Forelimb muscle (tissue), 1 donor: ENCODE measurements at places on chromosomes 3 and 15. TPM values are rescaled to one million over a fixed set of nuclear protein-coding genes. Genes with fewer than 3 reads are reported as not detected.

CPA3 gene
- polyA plus RNA-seq = 1.3 TPM

ACP3 gene
- 0.65 TPM for polyA plus RNA-seq

PCOLCE2 gene
- polyA plus RNA-seq = 1.2 TPM

ZPLD1 gene
- not detected for polyA plus RNA-seq

ZNF654 gene
- 10.0 TPM for polyA plus RNA-seq

APH1B gene
- polyA plus RNA-seq = 11.5 TPM

LSMEM2 gene
- 41.6 TPM for polyA plus RNA-seq

ZNF774 gene
- polyA plus RNA-seq = 2.9 TPM

ZNF385D gene
- polyA plus RNA-seq = 26.2 TPM

DLEC1 gene
- polyA plus RNA-seq = 0.59 TPM

DZIP1L gene
- 6.9 TPM for polyA plus RNA-seq

FEZF2 gene
- polyA plus RNA-seq = not detected

DPPA4 gene
- polyA plus RNA-seq = 1.1 TPM

FAM43A gene
- polyA plus RNA-seq = 15.0 TPM

SLC51A gene
- 9.9 TPM for polyA plus RNA-seq

PPP1R2 gene
- 37.3 TPM for polyA plus RNA-seq

CISH gene
- polyA plus RNA-seq = 12.0 TPM

KCNAB1 gene
- 4.3 TPM for polyA plus RNA-seq

GOLGA8T gene
- not detected for polyA plus RNA-seq

CCDC13 gene
- 0.67 TPM for polyA plus RNA-seq

CYP8B1 gene
- 0.09 TPM for polyA plus RNA-seq

REC114 gene
- polyA plus RNA-seq = not detected

CHSY1 gene
- 27.9 TPM for polyA plus RNA-seq

C2CD4A gene
- polyA plus RNA-seq = 0.04 TPM

FGD5 gene
- 18.2 TPM for polyA plus RNA-seq

COL6A5 gene
- polyA plus RNA-seq = 0.13 TPM

OXTR gene
- 9.4 TPM for polyA plus RNA-seq

CCR5 gene
- polyA plus RNA-seq = 0.40 TPM

SPATA12 gene
- 0.05 TPM for polyA plus RNA-seq

C3orf20 gene
- polyA plus RNA-seq = 0.11 TPM

BCHE gene
- polyA plus RNA-seq = 66.7 TPM

SH2D7 gene
- polyA plus RNA-seq = 0.09 TPM

LCTL gene
- 0.14 TPM for polyA plus RNA-seq

GASK1A gene
- polyA plus RNA-seq = 4.4 TPM

MRPL3 gene
- polyA plus RNA-seq = 76.5 TPM
